ENCODE measurements at places on chromosomes 5 and 9.

GRCh38 chr9:79617395-79617794 is 45.6 kb downstream of the TLE4 start:
- DNase-seq: no peak

- DNase-seq: no peak
Observed at GRCh38 chr5:116013936-116014335, 18.3 kb upstream of the ARL14EPL start.

GRCh38 chr9:126116351-126117157 is 210.1 kb upstream of the MVB12B start:
- DNase-seq: no peak

- no peak for DNase-seq
Observed at GRCh38 chr5:174626369-174626920, 97.9 kb upstream of the MSX2 start.

GRCh38 chr9:18793122-18793521 is 239.9 kb downstream of the SAXO1 start:
- no peak for DNase-seq

DNA sequence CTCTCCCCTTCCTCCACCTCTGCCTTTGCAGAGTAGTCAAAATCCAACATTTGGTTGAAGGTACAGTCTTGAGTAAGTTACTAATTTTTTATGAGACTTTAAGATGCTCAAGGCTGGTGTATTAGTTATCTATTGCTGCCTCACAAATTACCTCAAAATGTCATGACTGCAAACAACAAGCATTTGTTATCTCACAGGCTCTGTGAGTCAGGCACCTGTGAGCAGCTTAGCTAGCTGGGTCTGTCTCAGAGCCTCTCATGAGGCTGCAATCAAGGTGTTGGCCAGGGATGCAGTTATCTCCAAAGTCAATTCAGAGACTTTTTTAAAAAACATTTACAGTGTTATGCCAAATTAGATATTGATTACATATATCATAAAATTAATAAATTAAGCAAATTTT is 371.3 kb upstream of the RGMB start:
- DNase-seq: no peak

- DNase-seq: no peak
Observed at GRCh38 chr9:35548571-35548970, 56.5 kb upstream of the TESK1 start.

GRCh38 chr9:110111868-110112267 is 96.1 kb downstream of the C9orf152 start:
- no peak for DNase-seq

DNA sequence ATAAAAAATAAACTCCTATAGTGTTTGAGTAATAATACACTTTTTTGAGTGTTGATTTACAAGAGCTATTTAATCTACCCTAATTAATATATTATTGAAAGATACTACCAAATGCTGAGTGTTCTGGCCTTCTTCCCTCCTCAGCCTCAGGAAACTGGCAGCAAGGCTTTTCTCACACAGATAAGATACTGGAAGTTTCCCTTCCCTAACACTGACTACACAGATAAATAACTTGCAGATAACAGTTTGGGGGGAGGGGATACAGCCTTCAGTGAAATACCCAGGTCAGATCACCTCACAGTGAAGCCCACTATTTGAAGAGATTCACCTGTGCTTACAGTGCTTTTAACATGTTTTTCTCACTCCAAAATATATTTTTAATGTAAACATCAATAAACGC is 1.6 kb upstream of the NIPSNAP3A start:
- DNase-seq: peak; percentile 58

All from OCI-M1 (cell line).